ENCODE measurements at places on chromosomes 2 and 18.

DNA sequence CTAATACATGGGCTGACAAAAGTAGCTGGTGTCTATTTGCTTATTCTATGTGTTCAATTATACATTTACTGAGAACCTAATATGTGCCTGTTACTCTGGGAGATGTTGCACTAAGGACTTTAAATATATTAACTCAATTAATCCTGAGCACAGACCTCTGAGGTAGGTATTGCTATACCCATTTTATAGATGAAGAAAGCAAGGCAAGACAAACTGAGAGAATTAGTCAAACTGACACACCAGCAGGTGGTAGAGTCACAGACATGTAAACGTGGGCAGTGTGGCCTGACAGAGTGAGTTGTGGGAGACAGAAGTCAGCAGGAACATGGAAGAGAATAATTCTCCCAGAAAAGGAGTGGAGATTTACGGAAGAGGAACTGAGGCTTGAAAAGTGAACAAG is 428.9 kb downstream of the LPIN1 start:
- DNase-seq: no peak

- no peak for DNase-seq
Measured at GRCh38 chr2:119024152-119024551, 82.2 kb downstream of the MARCO start.

DNA sequence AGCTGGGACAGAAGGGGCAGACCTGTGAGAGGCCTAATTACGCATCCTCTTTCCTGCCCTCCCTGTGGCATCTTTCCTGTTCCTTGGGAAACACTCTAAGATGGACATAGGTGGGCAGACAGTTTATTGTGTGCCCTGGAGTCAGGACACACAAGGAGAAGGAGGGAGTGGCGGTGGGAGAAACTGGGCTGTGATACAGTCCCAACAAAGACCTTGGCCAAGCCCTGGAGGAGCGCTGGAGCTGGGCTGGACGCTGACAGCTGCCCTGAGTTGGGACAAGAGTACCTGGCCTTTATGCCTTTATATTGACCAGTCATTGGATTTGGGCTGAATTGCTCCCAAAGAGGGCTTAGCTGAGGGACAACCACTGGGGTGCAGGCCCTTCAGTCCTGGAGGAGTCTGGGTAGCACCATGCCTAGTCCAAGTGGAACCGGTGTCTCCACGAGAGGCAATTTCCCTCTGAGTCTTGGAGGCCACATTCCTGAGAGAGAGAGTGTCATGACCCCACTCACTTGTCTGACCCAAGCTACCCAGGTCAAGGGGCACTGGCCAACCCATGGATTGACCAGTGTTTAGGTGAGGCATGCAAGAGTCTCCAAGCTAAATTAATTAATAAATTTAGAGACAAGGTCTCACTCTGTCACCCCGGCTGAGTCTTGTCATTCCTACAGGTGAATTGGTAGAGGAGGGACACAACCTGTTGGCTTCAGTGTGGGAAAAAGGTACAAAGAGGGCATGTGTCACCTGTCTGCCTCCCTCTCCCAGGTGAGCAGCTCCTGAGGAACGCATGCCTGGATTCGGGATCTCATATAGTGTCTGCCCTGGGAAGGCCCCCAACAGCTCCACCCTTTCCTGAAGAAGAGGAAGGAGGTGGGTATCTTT is 107.1 kb upstream of the ST3GAL5 start:
- peak; percentile 34 for DNase-seq

GRCh38 chr18:6650747-6651146 is 78.8 kb upstream of the ARHGAP28 start:
- DNase-seq: no peak

- DNase-seq: no peak
Measured at GRCh38 chr2:127626175-127626574, 19.8 kb upstream of the GPR17 start.

DNA sequence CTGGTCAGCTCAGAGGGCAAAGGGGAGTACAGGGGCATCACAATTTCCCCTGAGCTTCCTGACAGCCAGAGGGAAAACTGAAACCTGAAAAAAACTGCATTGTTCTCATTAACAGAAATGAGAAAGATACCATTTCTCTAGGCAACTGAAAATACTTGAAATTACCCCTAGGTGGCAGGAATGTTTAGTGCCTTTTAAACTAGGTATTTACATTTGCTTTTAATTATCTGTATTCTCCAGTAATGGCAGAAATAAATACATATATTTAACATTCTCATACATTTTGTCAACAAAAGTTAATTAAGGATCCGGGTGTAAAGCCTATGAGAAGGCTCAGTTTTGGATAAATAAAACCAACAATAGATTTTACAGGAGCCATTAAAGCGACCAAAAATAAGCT is 34.5 kb downstream of the RPL31 start:
- no peak for DNase-seq

- no peak for DNase-seq
Measured at GRCh38 chr2:222813177-222813843, 47.5 kb upstream of the ACSL3 start.

- no peak for DNase-seq
Measured at GRCh38 chr2:71353248-71353647, 21.7 kb downstream of the ZNF638 start.

DNA sequence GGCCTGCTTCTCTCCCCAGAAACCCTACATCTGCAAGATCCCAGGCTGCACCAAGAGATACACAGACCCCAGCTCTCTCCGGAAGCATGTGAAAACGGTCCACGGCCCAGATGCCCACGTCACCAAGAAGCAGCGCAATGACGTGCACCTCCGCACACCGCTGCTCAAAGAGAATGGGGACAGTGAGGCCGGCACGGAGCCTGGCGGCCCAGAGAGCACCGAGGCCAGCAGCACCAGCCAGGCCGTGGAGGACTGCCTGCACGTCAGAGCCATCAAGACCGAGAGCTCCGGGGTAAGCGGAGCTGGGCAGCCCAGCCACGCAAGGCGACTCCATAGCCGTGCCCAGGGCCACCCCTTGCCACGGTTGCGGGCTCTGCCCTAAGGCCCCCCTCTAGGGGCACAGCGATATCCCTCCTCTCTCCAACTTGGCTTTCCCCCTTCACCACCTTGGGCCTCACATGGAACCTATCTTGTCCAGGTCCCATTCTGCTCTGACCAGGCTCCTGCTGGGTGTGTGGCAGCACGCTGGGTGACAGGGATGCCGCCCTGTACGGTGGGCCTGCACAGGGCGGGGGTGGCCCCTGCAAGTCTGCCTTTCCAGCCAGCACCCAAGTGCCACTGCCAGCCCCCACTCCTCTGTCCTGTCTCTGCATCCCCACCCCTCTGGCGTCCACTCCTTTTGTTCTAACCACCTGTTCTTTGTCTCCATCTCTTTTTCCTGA is 248.9 kb downstream of the GLI2 start:
- no peak for DNase-seq

DNA sequence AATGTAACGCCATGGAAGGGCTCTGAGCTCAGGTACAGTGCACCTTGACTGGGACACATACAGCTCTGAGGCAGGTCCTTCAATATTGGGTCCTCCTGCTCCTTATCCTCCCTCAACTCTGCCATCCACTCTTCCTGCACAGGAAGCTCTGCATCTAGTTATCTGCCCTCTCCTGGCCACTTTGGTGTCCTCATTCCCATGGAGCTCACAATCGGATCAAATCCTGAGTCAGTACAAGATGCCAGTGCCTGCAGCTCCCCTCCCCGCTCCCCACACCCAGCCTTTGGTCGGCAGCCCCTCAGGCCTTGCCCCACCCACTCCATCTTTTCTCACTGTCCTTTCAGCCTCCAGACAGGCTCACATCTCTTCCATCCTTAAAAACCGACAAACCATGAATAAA is 58.0 kb downstream of the LRRFIP1 start:
- DNase-seq: no peak

DNA sequence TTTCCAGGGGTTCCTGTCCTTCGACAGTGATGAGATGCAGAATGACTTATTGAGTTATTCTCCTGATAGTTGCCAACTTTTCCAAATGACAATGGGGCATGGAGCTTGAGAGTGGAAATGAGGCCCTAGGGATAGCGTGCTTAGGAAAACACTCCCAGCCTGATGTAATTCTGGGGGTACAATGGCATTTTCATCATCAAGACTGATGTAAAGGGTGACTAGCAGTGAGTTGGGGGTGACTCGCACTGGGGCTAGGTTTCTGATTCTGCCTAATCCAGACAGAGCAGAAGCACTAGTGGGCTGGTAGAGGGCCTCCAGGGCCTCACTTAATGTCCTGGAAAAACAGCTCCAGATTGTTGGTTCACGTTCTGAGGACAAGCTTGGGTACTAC is 34.0 kb upstream of the IL37 start:
- no peak for DNase-seq

DNA sequence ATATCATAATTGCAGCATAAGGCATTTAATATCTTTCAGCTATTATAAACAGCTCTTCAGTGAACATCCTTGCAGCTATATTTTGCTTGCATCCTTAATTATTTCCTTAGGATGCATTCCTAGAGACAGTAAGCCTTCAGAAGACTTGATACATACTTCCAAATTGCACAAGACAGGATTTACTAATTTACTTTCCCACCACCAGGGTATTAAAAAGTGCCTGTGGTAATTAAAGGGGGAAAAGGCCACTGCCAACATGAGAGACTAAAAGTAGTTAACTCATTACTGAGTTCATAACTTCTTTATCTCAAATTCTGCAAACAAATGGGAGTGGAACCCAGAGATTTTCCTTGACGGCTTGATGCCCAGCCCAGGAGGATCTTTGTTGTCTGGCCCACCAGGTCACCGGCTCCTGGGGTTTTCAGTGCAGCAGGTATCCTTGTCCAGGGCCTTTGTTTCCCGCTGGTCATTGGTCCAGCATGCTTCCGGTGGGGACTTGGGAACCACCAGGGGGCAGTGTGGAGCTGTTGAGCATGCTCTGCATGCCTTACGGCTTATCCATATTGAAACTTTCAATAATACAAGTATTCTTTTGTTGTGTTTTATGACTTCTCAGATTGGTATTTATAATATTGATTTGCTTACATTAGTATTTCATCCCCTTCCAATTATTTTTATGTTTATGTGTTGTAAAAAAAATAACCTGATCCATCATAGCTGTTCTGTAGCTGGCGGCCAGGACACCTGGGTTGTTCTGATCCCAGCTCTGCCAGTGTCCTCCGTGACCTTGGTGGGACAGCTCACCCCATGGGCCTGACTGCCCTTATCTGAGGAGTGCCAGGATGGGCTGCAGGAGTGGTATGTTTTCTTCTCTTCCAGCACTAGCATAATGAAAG is 61.4 kb downstream of the TGOLN2 start:
- peak; percentile 66 for DNase-seq

- no peak for DNase-seq
Measured at GRCh38 chr2:100676346-100676745, 113.6 kb downstream of the PDCL3 start.

- no peak for DNase-seq
Measured at GRCh38 chr2:224946895-224947294, 95.4 kb downstream of the DOCK10 start.

DNA sequence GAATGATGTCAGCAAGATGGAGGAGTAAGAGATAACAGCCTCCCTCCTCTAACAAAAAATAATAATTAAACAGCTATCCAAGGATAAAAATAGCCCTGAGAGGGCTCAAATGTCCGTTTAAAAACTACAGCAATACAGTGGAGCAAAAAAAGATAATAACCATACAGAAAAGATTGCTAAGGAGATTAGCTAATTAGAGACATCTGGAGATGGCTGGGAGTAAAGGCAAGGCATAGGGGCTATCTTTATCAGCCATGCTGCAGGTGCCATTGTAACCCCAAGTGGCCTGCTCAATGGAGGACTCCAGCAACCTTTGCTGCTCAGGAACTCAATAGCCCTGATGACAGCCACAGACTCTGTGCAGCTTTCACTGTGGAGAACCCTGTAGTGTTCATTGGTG is 42.7 kb downstream of the MDH1 start:
- no peak for DNase-seq

- peak; percentile 57 for DNase-seq
Measured at GRCh38 chr2:69642709-69643601, 584 bp downstream of the AAK1 start.

DNA sequence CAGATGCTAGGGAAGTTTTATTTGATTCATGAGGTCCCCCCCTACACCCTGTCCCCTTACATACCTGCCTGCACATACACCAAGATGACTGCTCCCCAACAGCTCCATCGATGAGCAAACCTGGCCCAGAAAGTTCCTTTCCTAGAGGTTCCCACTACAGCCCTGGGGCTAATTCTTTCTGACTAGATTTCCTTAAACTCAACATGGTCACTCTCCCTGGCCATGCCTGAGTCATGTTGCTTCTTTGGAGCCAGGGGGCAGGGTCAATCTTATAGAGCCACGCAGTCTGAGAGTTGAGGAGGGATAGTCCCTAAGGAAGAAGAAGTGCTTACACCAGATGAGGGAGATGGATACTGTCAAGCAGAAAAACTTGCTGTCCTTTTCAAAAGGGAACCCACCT is 67.7 kb upstream of the GLI2 start:
- no peak for DNase-seq

- DNase-seq: no peak
Measured at GRCh38 chr2:223460774-223461211, 141.4 kb downstream of the SCG2 start.

GRCh38 chr2:102841107-102841840 is 79.4 kb downstream of the TMEM182 start:
- peak; percentile 45 for DNase-seq

DNA sequence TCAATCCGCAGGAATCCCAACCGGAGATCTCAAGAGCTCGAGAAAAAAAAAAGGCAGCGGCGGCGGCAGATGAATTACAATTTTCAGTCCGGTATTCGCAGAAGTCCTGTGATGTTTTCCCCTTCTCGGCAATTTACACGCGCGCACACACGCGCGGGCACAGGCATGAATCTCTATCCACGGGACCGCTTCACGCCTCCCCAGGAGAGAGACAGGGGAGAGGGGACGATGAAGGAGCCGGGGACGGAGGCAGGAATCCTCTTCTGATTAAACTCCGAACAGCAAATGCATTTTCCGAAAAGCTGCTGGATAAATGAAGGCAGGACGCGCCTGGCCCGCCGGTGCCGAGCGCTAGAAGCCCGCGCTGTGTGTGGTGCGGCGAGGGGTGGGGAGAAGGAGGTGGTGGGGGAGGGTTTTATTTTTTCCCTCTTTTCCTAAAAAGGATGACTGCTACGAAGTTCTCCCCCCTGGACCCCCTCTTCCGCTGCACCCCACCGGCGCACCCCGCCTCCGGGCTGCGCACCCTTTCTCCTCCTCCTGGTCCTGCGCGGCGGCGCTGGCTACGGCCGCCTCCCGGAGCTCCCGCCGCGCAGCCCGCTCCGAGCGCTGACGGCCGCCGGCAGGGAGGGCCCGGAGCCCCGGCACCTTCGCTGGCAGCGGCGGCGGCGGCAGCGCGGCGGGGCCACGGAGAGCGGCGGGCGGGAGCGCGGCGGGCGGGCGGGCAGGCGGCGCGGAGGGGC is at the start of gene BCL2:
BCL2 (minus strand) TSS at position 387 of the 740 bp plus-strand sequence.
- peak; percentile 54 for DNase-seq

All from ureter (tissue), 1 donor.